ENCODE measurements at places on chromosomes 3 and 15.

DNA sequence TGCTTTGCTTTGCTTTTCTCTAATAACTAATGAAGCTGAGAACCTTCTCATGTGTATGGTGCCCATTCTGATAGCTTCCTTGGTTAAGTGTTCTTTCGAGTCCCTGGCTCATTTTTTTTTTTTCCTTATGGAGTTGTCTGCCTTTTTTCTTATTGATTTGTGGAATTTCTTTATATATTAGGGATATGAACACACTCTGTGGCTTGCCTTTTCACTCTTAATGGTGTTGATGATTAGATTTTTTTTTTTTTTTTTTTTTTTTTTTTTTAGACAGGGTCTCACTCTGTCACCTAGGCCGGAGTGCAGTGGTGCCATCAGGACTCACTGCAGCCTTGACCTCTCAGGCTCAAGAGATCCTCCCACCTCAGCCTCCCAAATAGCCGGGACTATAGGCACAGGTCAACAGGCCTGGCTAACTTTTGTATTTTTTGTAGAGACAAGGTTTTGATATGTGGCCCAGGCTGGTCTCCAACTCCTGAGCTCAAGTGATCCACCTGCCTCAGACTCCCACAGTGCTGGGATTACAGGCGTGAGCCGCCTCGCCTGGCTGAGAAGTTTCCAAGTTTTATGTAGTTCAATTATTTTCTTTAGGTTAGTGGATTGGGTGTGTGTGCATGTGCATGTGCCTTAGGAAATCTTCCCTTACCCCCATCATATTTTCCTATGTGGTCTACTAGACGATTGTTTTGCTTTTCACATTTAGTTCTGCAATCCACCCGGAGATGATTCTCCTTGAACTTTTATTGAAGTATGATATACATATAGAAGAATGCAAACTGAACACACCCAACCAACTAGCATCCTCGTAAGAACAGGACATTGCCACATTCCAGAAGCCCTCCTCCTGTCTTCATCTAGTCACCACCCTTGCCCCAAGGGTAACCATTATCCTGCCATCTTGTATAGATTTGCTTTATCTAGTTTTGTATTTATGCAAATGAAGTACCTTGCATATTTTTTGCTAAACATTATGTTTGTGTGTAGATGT lies 1.7 kb upstream of the SNRPA1 start:
- DNase-seq, result no peak

- DNase-seq, result no peak
Measured at GRCh38 chr3:194089357-194090177, 46.4 kb upstream of the HES1 start.

- no peak for DNase-seq
Measured at GRCh38 chr3:50924638-50925037, 249.9 kb downstream of the DOCK3 start.

- no peak for DNase-seq
Measured at GRCh38 chr15:41970456-41970855, 1.9 kb downstream of the EHD4 start.

GRCh38 chr15:46921891-46922290 lies 795.4 kb upstream of the SEMA6D start:
- no peak for DNase-seq

GRCh38 chr3:177352424-177352823 lies 155.1 kb upstream of the TBL1XR1 start:
- DNase-seq, result no peak
